Brain pericyte (primary cell): ENCODE measurements at places on chromosomes 13 and 19.
A peak's percentile ranks its signal among the peaks of the same experiment; 100 is the strongest.

GRCh38 chr13:21579754-21580316 is 24.1 kb downstream of the MICU2 start:
- DNase-seq, result no peak

DNA sequence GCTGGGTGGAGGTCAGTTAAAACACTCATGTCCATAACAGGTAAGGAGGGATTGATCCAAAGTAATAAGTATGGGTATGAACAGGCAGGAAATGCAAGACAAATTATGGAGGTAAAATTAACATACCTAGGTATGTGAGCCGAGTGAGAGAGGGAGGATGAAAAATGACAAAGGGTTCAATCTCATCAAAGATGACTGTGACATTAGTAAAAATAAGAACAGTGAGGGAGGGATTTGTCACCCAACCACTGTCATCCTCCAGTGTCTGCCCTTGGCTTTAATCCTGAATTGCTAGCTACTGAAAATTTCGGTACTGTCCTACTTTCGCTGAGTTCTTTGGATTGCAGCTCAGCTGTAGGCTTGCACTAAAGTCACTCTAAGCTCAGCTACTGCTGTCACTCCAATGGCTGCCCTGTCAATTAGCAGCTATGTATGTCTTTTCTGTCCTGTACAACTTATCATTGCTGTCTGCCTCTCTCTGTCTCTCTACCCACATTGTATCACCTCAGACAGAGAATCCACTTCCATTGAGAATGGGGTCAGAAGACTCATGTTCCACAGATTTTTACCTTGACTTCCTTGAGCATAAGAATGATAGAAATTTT is 62.5 kb downstream of the LRRC63 start:
- DNase-seq, result no peak

GRCh38 chr19:34365463-34366401 is 736 bp downstream of the GPI start:
- DNase-seq, result no peak

DNA sequence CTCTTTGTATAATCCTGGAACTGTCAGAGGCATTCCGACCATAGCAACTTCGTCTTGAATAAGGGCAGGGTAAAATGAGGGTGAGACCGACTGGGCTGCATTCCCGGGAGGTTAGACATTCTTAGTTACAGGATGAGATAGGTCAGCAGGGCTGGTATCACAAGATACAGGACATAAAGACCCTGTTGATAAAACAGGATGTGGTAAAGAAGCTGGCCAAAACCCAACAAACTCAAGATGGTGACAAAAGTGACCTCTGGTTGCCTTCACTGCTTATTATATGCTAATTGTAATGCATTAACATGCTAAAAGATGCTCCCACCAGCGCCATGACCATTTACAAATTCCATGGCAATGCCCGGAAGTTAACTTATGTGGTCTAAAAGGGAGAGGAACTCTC is 27.7 kb upstream of the MBNL2 start:
- DNase-seq, result no peak

GRCh38 chr13:76425935-76426334 is 460.3 kb downstream of the KCTD12 start:
- DNase-seq, result no peak

DNA sequence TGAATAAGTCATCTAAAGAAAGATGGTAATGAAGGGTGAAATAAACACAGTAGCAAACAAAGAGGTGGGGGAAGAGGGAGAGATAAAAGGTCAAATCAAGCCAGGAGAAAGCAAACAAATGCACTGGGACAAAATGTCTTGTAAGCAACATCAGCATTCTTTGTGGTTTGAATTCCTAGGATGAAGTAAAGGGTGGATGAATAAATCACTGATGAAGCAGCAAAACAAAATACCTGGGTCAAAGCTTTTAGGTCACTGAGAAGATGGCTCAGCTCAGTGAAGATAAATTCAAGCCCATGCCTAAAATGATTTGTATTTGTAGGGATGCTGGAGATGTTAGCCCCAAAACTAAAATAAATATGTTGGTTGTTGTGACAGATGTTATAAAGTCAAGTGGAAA is 86.5 kb upstream of the FBXL3 start:
- DNase-seq, result no peak

GRCh38 chr13:60267498-60268202 is 103.9 kb upstream of the DIAPH3 start:
- DNase-seq, result no peak

GRCh38 chr19:50413531-50413930 is 5.2 kb upstream of the SPIB start:
- DNase-seq, result no peak

GRCh38 chr13:110921209-110921608 is 6.3 kb upstream of the ANKRD10 start:
- no peak for DNase-seq

GRCh38 chr19:56137405-56137804 is 3.7 kb upstream of the ZNF444 start:
- DNase-seq, result no peak

- no peak for DNase-seq
These were observed at the start of gene CYP4F12 for GRCh38 chr19:15672580-15673175. Gene CYP4F12, plus strand, starts transcription at chr19:15673087. Its CDS starts 443 bp downstream, at chr19:15673530.

- no peak for DNase-seq
These were observed 484.6 kb downstream of the OLFM4 start for GRCh38 chr13:53513226-53513625.

DNA sequence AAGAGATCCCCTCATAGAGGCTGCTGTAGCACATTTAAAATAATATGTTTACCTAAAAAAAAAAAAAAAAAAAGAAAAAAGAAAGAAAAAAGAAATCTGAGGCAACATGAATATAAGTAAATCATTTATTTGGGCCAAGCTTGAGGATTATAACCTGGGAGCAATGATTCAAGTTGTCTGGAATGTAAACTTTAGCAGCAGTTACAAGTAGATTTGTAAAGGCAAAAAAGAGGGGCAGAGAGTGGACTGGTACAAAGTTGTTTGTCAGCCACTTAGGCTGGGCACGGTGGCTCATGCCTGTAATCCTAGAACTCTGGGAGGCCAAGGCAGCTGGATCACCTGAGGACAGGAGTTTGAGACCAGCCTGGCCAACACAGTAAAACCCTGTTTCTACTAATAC is 11.3 kb downstream of the ZNF43 start:
- DNase-seq, result no peak

DNA sequence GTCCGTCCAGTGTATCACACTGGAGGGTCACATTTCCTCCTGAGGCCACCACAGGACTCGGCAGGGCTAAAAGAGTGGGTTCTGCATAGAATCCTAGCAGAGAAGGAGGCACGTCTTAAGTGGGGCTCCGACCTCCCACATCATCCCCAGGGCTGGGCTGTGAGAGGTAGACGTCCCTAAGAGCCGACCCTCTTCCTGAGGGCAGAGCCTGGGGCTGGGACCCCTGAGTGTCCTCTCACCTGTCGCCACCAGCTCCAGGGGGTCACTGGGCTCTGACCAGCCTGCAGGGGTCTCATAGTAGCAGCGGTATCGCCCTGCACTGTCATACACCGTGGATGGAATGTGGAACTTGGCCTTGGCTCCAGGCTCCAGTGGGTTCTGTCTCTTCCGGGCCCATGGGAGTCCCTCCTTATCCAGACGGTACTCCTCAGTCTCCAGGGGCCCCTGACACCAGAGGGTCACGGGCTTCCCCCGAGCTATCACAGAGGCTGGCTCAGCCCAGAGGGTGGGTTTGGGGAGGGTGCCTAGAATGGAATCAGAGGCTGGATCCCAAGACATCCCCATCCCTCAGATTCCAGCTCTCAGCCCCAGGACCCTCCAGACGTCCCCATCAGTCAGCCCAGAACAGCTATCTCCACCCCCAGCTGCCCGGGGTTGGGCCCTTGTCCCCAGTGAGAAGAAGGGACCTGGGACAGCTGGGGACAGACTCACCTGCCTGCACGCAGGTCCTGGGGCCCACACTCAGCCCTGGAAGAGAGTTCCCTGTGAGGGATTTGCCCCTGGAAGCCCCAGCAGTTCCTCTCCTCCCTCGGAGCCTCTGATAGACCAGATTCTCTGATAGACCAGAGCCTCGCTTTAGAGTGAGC is 590 bp downstream of the LILRB5 start:
- no peak for DNase-seq

GRCh38 chr13:49220036-49220855 is at the start of gene MLNR:
Gene MLNR, plus strand, starts transcription at chr13:49220338. Its CDS starts 0 bp downstream, at chr13:49220338.
- no peak for DNase-seq

DNA sequence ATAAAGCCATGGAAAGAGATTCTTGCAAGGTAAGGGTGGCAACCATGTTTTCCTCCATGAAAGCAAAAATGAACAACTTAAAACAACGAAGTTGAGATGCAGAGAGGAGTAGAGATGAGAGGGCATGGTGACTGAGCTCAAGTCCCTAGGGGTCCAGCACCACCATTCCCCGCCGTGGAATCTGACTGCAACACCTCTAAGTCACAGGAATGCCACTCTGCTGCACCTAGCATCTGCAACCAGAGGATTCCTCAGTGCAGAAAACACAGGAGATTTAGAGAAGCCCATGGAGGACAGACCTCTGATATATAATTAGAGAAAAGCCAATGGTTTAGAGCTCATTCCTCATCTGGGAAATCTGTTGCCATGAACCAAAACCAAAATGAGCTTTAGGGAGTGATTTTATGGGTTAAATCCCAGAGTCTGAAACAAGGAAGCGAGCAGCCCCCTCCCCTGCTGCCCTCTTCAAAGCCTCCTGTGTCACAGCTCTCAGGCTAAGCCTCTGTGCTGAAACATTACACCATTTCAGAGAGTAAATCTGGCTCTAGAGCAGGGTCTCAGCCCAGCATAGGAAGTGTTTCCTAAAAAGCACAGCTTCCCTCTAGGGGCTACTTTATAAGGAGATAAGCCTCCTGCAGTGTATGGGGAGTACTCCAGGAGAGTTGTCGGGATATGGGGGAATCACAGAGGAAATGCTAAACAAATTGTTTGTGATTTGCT is 1043.6 kb downstream of the UQCRFS1 start:
- DNase-seq, result no peak

- no peak for DNase-seq
These were observed 848.0 kb downstream of the DACH1 start for GRCh38 chr13:71018995-71019394.

GRCh38 chr19:34096020-34096915 is 76.0 kb upstream of the LSM14A start:
- DNase-seq, result peak; percentile 5

DNA sequence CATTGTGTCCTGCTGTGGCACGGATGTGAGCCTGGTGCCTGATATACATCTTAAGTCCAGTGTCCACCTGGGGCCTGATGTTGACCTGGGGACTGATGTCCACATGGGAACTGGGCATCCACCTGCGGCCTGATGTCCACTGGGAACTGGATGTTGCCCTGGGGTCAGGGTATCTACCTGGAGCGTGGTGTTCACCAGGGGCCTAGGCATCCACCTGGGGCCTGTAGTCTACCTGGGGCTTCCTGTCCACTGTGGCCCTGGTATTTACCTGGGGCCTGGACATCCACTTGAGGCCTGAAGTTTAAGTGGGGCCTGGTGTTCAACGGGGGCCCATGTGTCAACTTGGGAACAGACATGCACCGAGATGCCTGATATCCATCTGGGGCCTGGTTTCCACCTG is 11.9 kb downstream of the SACS start:
- DNase-seq, result no peak

DNA sequence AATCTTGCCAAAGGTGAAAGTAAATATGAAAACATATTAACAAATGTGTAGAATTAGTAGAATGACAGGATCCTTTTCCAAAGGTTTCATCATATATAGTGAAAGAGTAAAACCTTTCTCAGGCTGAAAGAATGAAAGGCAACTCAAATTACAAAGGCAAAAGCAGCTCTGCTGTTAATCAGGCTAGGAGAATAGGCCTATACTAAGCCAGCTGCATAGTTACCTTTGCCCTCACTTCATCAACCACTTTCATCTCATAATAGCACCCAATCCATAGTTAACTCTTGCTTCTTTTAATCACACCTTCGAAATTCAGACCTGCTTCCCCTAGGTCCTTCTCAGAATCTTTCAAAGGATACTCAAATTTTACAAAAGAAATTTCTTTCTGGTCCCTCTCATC is 1167.6 kb upstream of the ATXN8OS start:
- no peak for DNase-seq

- DNase-seq, result no peak
These were observed 1139.6 kb upstream of the PCDH9 start for GRCh38 chr13:68369739-68370138.

DNA sequence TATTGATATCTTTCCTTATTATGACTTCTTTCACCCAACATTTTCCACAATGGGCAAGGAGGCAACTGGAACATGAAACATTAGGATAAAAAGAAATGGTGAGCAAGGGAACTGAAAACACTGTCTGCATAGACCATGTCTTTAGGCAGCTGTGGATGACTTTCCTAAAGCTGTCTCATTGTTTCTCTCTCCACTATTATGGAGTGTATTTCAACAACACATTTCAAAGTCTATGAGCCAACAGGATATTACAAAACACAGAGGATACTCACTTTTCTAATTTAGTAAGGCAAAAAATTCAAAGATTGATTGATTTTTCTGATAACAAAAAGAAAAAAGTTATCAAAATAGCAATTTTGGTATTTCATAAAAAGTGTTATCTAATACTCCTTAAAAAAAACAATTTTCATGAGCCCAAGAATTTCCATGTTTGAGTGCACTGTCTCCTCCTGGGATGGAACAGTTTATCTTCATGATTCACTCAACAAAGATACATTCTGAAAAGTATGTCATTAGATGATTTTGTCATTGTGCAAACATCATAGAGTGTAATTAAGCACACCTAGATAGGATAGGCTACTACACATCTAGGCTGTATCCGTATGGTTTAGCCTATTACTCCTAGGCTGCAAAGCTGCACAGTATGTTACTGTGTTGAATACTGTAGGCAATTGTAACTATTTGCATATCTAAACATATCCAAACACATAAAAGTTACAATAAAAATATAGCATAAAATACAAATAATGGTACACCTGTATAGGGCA is 1568.4 kb downstream of the SLITRK5 start:
- DNase-seq, result no peak

GRCh38 chr13:52738719-52739467 is 727 bp downstream of the CNMD start:
- no peak for DNase-seq

- no peak for DNase-seq
These were observed 1475.0 kb downstream of the SLITRK1 start for GRCh38 chr13:82407321-82407720.

GRCh38 chr19:14428882-14429416 is 4.2 kb upstream of the PKN1 start:
- no peak for DNase-seq

- no peak for DNase-seq
These were observed 154.2 kb downstream of the TM9SF2 start for GRCh38 chr13:99655351-99656091.

GRCh38 chr13:20583803-20584293 is 16.9 kb downstream of the IFT88 start:
- no peak for DNase-seq

- peak; percentile 45 for DNase-seq
These were observed 74.9 kb downstream of the LHFPL6 start for GRCh38 chr13:39527961-39528660.

GRCh38 chr13:100646030-100646673 is 28.4 kb downstream of the TMTC4 start:
- DNase-seq, result no peak
